NCI-H2081 (cell line): ENCODE measurements at places on chromosomes 4 and X.

- no peak for DNase-seq
Observed at GRCh38 chr4:82124365-82124764, 249.4 kb downstream of the HNRNPD start.

DNA sequence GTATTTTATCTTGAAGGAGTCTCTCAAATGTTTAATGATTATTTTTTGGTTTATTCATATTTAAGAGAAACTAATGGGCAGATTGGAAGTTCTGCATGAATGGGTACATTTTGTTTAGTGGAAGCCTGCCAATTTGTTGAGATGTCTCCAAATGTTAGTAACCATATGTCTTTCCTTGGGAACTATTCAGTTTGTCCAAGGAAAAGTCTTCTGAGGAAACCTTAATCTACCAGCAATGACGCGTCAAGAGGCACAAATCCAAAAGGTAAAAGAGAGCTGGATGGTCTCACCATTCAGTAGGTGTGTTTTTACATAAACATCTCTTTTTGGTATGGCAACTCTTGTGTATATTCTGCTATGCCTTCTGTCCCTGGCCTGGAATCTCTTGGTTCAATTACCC, 37.4 kb upstream of the NDST3 start:
- no peak for DNase-seq

- DNase-seq, result no peak
Observed at GRCh38 chr4:87849612-87850011, 16.8 kb downstream of the MEPE start.

DNA sequence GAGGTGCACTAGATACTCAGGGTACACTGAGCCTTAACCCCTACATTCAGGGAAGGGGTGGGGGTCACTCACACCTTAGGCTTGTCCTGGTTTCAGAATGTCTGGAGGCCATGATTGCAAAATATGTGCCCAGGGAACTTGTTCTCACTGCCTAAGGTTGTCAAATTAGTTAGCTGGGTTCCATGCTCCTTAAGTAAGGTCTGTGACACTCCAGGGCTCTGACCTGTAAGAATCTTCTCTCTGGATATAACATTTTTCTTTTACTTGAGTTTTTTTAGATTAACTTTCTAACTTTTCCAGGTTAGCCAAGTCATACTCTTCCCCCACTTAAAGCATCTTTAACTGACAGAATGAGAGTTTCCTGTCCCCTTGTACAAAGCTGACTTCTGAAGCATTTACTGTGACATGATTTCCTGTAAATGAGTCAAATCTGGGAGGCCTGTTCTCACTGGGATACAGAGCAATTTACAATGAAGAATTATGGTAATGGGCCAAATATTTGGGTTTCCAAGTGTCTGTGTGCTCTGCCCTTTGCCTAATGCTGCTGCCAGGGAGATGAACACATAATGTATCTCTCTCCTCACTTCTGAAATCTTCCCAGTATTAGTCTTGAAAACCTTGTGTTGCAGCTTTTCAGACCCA, 101.7 kb downstream of the GATB start:
- no peak for DNase-seq

DNA sequence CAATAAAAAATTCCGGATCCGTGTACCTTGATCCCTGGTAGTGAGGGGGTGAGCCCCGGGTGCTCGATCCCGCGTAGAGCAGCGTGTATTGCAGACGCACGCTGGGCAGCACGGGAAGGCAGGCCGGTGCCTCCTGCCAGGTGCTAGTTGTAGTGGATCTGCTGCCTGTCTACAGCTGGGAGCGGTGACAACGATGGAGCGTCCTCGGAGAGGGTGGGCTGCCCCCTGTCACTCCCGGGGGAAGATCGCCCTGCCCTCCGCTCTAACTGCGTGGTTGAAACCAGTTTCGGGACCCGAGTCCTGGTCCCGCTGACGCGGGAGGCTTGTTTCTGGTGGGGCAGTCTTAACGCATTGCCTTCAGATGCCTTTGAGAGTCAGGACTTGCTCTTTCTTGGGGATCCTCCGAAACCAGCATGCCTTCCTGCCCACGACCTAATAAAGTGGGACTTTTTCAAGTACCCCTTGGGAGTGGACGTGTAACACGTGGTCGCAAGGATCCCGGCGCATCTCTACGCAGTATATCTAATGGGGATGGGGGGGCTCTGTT, 2.7 kb upstream of the NKX6-1 start:
- no peak for DNase-seq

DNA sequence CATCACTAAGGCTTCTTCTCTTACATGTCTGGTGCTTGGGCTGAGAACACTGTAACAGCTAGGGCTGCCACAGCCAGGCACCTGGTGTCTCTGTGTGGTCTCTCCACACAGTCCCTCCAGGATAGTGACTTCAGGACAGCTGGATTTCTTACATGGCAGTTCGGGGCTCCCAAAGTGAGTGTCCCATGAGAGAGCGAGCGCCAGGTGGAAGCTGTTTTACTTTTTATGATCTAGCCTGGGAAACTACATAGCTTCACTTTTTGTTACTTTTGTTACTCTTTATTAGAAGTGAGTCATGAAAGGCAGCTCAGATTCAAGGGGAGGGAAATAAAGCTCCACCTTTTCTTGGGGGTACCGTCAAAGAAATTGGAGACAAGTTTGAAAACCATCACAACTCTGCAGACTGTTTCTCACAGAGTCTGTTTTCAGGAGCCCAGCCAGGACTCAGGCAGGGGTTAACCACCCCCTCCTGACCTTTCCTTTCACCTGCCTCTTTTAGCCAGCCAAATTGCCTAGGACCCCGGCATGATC, 373.0 kb downstream of the MID1IP1 start:
- no peak for DNase-seq

- no peak for DNase-seq
Observed at GRCh38 chrX:13845721-13846378, 29.0 kb upstream of the GPM6B start.

DNA sequence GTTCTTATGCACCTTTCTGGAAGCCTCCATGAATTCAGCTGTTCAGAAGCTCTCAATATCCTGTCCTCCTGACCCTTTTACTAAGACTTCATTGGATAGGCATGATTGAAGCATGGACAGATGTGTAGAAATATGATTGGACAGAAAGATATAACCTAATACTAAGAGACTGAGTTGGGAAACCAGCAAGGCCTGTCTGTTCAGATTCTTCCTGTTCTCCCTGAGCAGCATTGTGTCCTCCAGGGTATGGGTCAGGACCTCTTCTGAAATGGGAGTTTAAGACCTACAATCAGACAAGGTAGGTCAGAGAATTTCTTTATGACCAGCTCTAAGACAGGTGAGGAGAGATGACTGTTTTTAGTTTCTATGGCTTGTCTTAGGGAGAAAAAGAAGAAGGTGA, 23.9 kb upstream of the MAGEA11 start:
- DNase-seq, result no peak

DNA sequence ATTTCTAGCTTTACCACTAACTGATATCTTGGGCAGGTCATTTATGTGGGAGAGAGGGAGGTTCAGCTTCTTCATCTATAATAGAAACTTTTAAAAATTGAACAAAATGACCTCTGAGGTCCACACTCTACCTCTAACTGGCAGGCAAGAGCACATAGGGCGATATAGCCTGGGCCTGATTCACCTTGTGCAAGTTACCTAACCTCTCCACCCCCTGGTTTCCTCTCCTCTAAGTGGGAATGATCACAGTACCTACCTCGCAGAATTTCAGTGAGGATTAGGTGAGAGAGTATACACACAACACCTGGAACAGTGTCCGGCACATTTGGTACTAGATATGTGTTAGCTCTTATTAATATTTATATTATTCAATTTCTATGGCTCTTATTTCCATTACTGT, 15.5 kb downstream of the KLB start:
- DNase-seq, result no peak

- no peak for DNase-seq
Observed at GRCh38 chrX:132482632-132483031, 6.2 kb downstream of the MBNL3 start.

DNA sequence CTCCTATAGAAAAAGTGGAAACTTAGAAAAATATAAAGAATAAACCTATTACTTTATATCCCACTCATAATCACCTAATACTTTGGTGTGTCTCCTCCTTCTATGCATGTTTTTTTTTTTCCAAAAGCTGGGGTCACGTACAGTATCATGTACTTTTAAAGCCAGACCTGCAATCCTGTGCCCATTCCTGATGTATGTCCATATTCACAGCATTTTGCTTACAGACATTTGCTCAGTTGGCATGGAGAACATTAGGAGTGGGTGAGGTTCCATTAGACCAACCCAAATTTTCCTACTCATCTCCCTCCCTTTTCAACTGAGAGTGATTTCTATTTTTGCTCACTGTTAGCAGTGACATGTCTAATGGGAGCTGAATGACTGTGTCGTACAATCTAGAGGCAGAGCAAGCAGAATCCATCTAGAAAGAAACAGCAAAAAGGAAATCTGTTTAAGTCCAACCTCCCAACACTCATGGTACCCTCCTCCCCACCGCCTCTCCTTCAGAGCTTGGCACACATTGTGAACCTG, 195.6 kb upstream of the KLF3 start:
- no peak for DNase-seq

DNA sequence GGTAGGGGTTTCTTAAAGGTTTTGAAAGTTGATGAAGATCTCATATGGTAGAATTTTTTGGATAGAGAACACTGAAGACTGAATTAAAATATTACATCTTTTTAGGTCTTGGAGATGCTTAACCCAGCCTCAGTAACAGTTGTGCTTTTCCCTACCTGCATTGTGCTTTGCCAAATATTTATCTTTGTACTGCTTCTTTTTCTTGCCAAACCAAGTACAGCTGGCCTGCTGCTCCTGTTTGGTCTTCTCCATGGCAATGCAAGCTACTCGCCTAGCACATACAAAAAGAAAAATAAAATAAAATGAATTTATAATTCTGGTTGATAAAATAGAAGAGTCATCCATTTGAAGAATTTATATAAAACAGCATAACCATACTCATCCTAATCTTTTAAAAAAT, 95.4 kb downstream of the NYX start:
- no peak for DNase-seq

- DNase-seq, result no peak
Observed at GRCh38 chrX:12239356-12240082, 101.2 kb downstream of the FRMPD4 start.

DNA sequence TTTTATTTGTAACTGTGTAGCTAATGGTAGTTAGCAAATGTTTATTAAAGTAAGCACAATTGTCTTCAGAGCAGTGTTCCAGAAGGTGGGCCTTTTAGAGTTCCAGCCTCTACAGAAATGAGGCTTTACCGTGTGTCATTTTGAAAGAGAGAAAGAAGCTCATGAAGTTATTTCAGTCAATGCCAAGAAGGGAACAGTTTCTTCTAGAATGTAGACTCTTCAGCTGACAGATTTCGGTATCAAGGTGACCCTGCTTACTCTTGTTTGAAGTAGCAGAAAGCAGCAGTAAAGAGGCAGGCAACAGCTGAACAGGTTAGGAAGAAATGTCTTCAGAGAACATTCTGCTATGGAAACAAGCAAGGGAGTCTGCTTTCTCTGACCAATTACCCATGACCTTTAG, 93.6 kb downstream of the TASL start:
- no peak for DNase-seq

DNA sequence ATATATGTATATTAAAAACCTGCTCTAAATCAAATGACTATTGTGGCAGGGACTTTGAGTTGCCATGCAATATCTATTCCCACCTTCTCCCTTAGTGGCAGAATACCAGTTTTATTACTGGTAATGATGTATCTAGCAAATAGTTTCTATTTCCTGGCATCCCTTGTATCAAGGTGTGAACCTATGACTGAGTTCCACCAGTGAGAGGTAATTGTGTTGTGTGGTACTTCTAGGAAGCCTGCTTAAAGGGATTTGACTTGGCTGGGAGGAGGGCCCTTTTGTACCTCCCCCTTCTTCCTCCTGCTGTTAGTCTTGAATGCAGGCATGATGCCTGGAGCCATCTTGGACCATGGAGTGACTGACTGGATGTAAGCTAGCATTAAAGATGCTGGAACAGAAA, 65.4 kb upstream of the DYNLT3 start:
- DNase-seq, result no peak

DNA sequence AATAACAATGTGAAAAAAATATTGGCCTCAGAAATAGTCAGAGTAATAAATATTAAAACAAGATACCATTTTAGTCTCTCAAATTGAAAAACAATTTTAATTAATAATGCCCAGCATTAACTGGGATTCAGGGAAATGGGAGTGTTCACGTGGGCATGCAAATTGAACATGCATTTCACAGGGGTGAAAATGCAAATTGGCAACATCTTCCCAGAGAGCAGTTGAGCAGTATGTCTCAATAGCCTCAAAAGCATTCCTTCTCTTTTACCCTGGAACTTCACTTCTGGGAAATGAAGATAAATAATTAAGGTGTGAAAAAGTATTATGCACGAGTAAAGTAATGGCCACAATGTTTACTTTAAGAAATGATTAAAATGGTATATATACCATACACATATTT, 21.3 kb downstream of the NOX1 start:
- DNase-seq, result no peak
